NCI-H69 (cell line): ENCODE measurements at places on chromosomes 3 and 15.

DNA sequence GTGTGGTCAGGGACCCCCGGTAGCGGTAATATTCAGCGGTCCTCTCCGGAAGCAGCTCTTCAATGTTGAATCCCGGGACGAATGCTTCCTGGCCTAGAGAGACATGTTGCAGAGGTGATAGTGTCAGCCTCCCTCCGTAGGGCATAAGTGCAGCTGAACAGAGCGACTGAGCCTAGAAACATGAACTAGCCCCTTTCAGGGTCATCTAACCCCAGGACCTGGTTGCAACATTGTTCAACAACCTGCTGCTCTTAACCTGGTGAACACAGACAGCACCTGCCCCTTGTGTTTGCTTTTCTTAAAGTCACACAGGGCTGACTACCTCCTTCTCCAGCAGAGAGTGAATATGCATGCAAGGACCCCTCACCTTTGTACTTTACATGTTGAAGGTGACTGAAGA, 41.3 kb downstream of the CA12 start:
- DNase-seq: no peak

DNA sequence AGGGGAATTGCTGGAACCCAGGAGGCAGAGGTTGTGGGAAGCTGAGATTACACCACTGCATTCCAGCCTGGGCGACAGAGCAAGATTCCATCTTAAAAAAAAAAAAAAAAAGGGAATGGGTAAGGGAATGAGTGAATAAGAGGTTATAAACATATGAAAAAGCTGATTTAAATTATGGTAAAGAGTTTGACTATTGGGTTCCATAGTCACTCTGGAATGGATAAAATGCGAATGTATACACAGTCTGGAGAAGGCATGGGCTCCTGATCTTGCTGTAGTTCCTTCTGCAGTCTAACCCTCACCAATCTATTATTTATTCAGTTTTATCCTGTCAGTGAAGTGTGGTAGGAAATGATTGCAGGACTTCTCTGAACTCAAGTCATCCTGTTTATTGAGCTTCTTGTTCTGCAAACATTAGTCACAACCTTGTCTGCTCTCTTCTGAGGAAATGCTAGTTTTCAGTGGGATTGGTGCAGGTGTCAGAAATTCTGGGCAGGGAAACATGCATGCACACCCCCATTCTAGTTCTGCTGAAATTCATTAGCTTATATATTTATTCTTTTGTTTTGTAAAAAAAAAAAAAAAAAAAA, 190.9 kb upstream of the CFAP20DC start:
- no peak for DNase-seq

DNA sequence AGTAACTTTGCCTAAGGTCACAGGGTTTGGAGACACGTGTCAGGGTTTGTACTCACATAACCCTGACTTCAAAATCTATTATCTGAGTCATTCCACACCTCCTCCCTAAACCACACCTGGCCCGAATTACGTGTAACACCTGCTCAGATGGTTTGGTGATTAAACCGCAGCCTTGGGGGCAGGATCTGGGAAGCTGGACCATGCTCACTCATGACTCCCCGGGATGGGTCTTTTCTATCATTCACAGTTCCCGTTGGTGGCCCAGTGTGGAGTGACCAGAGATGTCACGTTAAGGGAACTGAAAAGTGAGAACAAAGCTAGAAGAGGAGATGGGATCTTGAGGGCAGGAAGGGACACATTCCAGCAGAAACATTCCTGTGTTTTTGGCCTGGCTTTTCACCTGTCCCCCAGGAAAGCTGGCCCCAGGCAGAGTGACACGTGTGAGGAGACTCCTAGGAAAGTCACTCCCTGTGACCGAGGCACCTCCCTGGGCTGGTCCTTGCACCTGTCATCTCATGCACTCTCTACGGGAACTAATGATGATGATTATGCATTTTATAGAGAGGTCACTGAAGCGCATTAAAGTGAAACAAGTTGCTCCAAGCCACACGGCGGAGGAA, 75.4 kb upstream of the POMGNT2 start:
- DNase-seq: no peak

DNA sequence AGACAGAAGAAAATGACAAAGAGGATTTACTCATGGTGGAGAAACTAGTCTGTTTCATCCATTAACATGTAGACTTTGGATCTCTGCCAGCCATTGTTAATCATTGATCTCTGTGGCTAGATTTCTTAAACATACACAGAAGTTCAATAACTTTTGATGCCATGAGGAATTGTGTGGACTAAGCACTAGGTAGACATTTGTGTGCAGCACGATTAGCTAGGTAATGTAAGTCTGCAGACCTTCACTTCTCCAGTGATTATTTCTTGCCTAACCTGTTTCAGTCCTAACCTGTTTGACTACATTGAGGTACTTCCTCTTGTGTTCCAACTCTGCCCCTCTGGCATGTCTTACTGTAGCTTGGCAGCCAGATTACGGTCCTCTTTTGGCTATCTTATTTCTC, 928.5 kb upstream of the ROBO1 start:
- no peak for DNase-seq

DNA sequence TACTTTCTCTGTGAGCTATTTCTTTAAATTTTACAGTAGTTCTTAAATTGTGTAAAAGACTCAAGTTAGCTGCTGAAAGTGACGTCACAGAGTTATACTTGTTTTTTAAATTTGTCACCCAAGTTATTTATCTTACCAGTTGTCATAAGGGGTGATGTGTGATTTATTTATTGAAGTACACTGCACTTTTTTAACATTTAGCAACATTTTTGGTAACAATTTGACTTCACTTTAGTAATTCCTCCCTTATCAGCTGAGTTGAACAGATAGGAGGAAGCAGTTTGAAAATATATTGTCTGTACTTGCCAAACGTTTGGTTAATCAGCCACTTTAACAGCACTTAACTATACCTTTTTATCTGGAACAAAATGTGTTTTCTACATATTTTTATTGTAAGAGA, 3.8 kb downstream of the STT3B start:
- no peak for DNase-seq
